H4 (cell line): ENCODE measurements at places on chromosomes 1 and 21. TPM values are rescaled to one million over a fixed set of nuclear protein-coding genes. Genes with fewer than 3 reads are reported as not detected.

GRCh38 chr1:67522001-67522441 lies 91.8 kb upstream of the SERBP1 start:
- DNase-seq: no peak

DNA sequence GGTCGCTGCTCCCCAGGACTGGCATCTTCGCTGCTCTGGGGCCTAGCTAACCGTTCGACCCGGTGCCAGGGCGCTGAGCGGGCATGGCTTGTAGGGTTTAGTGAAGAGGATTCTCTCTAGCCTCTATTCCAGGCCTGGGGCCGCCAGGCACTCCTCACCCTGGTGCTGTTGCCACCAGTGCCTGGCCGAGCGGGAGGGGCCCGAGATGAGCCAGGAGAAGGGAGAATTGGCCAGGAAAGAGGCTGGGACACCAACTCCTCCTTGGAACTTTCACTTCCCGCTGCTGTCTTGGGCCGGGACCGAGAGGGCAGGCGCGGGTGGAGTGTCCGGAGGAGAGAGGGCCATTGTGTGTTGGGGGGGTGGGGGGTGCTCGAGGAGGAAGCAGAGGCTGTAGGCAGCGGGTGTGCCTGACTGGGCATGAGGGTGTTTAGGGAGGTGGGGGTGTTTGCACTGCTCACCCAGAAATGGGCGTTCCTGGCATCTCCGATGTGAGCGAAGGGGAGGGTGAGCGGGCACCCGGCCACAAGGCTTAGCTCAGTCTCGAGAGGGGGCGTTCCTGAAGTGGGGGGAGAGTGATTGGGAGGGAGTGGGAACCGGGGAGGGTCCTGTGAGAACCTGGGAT lies 772 bp downstream of the ADAM15 start:
- no peak for DNase-seq

DNA sequence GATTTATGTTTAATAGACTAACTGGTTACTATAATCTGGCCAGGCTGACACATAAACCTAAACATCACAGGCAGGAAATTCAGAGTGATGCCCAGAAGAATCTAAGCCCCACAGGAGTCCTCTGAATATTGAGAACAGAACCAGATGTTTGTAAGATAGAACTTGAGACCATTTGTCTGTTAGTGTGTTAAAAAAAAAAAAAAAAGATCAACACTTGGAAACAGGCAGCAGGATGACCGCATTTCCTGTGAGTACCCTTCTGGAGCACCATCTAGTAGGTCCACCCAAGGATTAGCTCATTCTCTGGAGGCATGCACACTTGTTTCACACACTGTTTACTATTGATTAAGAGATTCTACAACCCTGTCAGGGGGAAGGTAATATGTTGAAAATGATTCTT lies 111.4 kb upstream of the VANGL1 start:
- DNase-seq: no peak

C21orf58 gene
- 7.7 and 11.9 TPM in 2 replicates for total RNA-seq

DNA sequence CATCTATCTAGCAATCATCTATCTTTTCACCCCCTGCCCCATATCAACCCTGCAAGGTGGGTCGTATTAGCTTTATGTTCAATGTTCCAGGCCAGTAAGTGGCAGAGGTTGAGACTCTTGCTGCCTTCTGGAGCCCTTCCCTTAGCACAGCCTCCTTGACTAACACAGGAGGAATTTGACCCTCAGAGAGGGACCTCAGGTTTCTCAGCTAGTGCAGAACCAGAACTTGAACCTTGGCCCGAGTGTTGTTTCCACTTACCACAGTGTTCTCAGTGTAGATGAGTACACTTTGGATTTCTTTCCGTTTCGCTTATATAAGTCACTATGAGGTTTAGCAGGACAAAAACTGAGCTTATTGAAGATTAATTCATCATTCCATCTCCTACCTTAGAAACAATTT lies 11.1 kb upstream of the ATF3 start:
- DNase-seq: no peak

KRTAP25-1 gene
- total RNA-seq: not detected in 2 replicates

DNA sequence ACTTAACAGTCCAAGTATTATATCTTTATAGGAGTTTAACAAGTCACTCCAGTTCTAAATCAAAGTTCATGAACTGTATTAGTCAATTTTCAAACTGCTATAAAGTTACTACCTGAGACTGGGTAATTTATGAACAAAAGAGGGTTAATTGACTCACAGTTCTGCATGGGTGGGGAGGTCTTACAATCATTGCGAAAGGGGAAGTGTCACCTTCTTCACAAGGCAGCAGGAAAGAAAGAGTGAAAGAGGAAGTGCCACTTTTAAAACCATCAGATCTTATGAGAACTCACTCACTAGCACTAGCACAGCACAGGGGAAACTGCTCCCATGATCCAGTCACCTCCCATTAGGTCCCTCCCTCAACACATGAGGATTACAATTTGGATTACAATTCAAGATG lies 70.0 kb downstream of the CLCA4 start:
- no peak for DNase-seq

CHD5 gene
- total RNA-seq: 0.04 TPM in 2 replicates

DNA sequence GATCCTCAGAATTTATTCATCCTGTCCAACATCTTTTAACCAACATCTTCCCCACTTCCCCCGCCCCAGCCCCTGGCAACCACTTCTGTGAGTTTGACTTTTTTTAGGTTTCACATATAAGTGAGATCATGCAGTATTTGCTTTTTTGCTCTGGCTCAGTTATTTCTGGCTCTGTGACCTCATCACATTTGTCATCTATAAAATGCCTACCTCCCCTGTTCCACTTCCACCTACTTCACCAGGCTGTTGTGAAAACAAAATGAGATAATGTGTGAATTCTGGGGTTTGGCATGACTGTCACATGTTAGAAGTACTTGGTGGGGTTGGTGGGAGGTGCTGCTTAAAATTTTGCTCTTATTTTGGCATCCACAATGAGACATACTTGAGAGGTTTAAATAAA lies 18.4 kb downstream of the HHAT start:
- DNase-seq: peak; percentile 43

DNA sequence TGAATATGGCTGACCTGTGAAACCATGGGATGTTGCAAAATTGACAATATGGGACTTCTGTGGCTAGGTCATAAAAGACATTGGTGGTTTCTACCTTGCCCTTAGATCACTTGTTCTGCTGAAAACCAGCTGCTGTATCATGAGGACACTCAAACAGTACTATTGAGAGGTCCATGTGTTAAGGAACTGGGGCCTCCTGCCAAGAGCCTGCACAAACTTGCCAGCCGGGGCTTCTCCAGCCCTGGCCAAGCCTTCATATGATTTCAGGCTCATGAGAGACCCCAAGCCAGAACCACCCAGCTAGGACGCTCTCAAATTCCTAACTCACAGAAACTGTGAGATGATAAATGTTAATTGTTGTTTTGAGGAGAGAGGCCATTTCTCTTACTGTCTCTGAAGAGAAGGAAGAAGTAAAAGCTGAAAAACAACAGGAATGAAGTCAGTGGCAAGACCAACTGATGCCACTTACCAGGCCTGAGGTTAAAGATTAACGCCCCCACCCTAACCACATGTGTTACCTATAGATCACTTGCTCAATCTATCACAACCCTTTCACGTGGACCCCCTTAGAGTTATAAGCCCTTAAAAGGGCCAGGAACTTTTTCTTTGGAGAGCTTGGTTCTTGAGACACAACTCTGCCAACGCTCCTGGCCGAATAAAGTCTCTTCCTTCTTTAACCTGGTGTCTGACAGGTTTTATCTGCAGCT lies 3.9 kb upstream of the PITHD1 start:
- no peak for DNase-seq
